ENCODE measurements at places on chromosomes 7 and 10.

DNA sequence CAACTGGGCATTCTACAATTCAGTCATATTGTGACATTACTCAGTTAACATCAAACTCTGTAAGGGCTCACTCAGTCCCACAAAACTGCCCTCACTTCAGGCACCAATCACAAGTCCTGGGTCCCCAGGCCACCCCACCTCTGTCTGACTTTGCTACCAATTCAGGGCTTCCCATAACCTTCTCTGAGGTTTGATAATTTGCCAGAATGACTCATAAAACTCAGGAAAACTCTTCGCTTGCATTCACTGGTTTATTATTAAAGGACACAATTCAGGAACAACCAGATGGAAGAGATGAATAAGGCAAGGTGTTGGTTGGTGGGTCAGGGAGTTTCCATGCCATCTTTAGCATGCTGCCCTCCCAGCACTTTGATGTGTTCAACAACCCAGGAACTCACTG lies 41.3 kb downstream of the AVL9 start:
- DNase-seq, result no peak

- no peak for DNase-seq
Measured at GRCh38 chr7:54260941-54261371, 281.2 kb upstream of the VSTM2A start.

DNA sequence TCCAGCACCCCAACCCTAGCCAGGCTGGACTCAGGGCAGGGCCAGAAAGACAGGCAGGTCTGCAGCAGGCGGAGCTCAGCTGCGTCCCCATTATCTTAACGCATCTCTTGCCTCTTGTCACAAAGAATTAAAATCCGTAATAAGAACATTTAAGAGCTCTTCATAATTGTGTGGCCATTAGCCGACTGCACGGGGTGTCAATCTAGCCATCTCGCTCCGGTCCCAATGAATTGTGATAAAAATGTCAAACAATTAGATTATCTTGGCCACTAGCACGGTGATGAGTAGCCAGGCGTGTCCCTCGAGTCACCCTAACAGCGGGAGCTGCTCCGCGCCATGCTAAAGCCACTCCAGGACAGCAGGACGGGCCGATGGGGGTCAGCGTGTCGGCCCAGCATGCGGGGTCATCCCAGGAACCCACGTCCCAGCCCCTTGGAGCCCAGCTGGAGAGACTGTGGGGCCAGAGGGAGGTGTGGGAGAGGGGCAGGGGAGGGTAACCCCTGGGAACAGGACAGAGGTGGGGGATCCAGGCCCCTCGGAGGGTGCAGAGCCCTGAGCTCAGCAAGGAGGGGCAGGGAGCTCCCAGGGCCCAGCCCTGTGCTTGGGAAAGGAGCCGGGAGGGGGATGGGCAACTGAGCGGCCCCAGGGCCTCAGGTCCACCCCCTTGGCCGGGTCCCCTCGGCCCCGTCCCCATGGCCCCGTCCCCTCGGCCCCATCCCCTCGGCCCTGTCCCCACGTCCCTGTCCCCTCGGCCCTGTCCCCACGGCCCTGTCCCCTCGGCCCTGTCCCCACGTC lies 17.7 kb upstream of the NKX6-2 start:
- DNase-seq, result no peak

DNA sequence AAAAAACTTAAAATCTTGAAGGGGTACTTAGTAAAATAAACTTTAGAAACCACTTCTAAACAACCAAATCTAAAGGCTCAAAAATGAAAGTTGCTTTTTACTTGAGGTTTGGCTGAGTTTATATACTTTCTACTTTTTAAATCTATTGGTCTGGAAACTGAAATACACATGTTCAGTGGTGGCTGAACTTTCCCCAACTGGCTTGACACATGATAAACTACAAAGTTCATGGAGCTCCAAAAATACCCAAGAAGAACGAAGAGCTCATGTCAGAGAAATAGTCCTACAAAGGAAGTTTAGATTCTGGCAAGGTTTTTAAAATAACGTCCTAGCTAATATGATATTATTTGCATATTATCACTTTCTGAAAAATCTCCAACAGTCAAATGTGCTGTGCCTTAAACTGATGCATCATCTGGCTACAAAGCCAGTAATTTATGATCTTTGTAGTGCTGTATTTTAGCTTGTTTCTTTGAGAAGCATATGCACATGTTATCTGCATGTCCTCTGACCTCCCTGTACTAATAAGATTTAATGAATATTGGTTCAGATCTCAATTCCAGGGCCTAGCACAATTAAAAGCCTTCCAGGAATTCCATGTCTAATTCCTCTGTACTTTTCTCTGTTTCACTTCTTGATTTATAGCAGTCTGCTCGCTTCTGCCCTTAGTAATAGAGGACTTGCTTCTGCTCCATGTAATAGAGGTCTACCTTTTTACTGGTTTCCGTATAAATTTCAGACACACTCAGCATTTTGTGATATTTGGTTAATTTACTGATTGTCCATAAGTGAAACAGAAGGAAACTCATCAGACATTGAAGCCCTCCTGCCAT lies 28.2 kb downstream of the SEMA3C start:
- DNase-seq, result no peak
